ENCODE measurements at places on chromosomes 16 and 17.

DNA sequence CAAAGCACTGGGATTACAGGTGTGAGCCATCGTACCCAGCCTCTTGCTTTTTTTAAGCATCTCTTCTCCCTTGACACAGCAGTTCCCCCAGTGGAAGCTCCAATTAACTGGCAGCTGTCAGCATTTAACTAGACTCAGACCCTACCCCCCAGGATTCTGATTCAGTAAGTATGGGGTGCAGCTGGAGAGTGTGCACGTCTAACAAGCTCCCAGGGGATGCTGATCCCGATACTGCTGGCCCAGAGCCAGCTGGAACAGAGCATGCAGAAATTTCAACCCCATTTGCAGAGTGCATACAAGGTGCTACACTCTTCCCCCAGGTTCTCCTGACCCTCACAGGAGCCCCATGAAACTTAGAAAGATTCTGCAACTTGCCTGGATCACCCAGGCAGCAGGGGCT lies 27.7 kb upstream of the BCO1 start:
- no peak for DNase-seq

DNA sequence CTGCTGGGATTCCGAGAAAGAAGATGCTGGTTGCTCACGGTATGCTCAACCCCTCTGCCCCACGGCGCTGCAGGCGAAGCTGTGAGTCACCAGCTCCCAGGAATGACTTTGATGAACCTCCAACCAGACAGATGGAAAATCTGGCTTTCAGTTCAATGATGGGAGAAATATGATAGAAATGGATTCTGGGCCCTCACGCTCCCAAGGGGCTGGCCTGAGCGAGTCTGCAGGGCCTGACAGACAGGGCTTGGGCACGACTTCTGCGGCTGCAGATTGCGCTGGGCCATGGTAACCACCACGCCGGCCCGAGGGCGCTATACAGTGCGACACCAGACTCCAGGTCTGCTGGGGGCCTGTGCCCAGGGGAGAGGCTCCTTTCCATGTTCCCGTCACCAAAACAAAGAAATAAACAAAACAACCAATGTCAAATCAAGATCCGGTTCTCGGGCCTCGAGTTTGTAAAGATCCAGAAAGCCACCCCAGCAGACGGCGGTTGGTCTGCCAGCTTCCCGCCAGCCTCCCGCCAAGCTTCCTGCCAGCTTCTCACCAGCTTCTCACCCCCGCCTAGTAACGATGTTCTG lies 11.1 kb upstream of the ABR start:
- DNase-seq = no peak

- peak; percentile 98 for DNase-seq
Measured at GRCh38 chr16:56608043-56608875, at the start of gene MT2A. TSS of gene MT2A (plus strand) at chr16:56608584. CDS start at chr16:56608656, 72 bp downstream.

GRCh38 chr16:53945996-53946395 lies 242.0 kb downstream of the FTO start:
- no peak for DNase-seq

DNA sequence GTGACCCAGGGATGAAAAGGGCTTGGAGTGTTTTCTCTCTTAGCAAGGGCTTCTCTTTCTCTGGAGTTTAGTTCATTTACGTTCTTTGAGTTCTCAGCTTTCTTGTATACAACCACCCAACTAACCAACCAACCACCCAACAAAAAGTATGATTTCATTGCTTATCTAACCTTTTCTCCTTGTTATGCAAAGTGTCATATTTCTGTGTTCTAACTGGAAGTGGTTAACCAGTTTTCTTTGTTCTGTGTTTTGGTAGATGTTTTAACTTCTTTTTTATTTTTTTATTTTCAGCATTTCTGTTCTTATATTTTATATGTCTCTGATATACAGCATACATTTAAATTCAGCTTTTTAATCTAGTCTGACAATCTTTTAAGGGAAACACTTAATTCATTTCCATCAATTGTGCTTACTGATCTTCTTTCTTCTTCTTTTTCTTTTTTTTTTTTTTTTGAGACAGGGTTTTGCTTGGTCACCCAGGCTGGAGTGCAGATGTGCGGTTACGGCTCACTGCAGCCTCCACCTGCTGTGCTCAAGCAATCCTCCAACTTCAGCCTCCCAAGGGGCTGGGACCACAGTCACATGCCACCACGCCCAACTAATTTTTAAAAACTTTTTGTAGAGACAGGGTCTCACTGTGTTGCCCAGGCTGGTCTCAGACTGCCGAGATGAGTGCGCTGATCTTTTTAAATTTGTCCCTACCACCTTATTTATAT lies 29.6 kb downstream of the NLK start:
- no peak for DNase-seq

DNA sequence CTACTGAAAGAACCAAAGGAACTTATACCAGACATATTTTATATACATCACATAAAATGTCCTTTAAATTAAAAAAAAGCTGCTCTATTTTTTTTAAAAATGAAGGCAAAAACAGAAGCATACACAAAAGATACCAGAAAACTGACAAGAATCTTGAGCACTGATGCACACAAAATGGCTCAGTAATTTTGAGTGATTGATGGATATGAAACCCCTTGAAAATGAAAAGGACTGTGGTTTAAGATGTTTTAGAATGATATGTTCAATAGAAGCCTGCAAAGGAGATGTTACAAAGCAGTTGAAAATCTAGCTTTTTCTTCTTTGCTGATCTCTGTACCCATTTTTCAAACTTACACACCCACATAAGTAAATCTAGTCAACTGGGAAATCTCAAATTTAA lies 2.7 kb downstream of the C16orf87 start:
- DNase-seq = no peak

- no peak for DNase-seq
Measured at GRCh38 chr17:74805591-74805991, 29.4 kb upstream of the NAT9 start.

- DNase-seq = peak; percentile 96
Measured at GRCh38 chr17:2041561-2042389, at the start of gene OVCA2. TSS of gene OVCA2 (plus strand) at chr17:2042022. CDS start at chr17:2042048, 26 bp downstream.
